ENCODE measurements at places on chromosomes 2 and 18.

GRCh38 chr2:141557329-141558095 lies 573.3 kb downstream of the LRP1B start:
- no peak for DNase-seq

DNA sequence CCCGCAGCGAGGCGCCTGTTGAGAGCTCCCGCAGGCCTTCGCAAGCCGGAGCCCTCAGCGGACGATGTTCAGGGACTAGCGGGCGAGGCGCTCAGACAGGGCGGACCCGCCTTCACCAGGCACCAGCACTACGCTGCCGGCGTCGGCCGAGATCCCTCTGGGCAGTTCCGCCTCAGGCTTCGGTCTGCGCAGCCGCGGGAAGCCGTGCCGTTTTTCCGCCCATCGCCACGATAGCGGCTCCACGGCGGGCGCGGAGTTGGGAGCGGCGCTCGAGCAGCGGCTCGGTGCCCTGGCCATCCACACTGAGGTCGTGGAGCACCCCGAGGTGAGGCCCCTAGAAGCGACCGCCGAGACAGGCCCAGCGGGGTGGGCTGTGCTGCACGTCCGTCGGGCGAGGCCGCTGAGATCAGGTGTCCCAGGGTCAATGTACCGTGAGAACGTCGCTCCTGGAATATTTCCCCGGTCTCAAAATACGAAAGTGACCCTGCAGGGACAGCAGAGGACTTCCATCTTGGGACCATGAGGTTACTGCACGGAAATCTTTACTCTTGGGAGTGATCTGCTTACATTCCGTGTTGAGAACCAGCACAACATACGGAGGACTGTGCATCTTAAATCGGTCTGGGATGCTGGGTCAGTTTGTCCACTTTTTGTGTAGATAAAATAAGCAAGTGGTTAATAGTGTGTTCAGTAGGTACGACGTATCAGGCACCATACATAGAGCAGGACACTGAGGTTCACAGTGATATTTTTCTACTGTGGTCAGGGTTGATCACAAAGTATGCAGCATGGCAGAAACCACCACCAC lies 13.3 kb upstream of the MTIF2 start:
- DNase-seq: peak; percentile 70

- DNase-seq: no peak
Observed at GRCh38 chr18:13872932-13873331, 42.4 kb downstream of the MC2R start.

- no peak for DNase-seq
Observed at GRCh38 chr2:149766339-149766738, 178.8 kb upstream of the MMADHC start.

DNA sequence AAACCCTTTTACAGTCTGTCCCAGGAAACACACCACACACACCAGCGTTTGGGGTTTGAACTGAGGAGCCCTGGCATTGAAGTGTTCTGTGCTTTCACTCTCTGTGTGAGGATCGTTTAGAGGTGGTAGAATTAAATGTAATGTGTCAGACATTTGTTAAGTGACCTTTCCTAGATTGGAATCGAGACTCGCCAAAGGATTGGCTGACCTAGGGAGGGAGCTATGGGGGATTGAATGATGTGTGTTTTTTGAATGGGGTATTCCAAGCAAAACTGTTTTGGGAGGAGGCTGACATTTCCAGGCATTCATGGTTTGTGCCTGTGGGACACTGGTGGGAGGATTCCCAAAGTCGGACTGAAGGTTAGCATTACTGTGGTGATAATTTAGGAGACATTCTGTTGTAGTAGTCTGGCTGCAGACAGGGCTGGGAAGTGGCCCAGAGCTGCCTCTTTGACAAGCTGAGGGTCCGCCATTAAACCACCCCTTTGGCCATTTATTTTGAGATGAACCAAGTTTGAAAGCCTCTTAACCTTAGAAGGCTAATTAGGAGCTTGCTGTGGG lies 1.7 kb downstream of the MYO1B start:
- DNase-seq: no peak
